Stromal cell of bone marrow (primary cell): ENCODE measurements at places on chromosomes 5 and 9.

DNA sequence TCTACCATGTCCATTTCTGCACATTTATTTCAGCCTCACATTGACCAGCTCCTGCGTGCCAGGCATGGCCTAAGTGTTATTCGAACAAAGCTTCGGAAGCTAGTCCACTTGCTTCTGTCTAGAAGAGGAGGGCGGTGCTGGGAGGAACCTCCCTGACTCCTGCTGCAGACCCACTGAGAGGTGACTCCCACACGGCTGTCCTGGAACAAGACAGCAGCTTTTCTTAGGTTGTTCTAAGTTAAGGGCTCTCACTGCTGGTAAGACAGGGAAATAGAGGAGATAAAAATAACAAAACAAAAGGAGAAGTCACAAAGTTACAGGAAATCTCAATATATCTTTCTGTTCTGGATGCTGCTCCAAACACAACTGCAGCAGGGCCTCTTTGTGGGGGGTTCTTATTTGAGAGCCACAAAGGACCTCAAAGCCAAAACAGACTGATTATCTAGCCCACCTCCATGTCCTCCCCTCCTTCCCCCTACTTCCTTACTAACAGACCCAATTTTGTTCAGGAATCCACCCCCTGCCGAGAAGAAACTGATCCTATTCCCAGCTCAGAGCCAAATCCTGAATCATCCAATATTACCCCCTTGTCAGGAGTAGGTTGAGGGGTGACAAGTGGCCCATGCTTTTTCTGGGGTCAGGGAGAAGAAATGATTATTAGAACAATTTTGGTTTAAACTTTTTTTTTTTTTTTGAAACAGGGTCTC lies 28.4 kb upstream of the KCNIP1 start:
- no peak for DNase-seq

DNA sequence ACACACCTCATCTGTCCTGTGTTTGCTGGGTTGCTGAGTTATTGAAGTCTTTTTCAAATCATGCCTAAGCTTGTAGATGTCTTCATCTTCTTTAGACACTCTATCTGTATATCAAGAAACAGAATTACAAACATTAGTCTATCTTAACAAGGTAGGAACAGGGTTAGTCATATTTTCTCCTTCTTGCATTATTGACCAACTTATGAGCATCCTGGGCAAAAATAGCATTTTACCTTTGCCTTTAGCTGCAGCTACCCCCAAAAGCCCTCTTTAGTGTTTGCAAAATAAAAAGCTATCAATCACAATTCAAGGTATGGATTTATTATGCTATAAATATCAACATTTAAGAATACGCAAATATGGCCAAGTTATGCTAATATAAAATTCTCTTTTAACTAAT lies 3.4 kb downstream of the PLK2 start:
- DNase-seq: no peak

GRCh38 chr5:136891175-136891972 lies 526.0 kb upstream of the TRPC7 start:
- no peak for DNase-seq

- DNase-seq: no peak
These were observed 554.8 kb upstream of the CCNG1 start for GRCh38 chr5:162882629-162883028.
